ENCODE measurements at places on chromosomes 16 and 17.

GRCh38 chr16:82639666-82640336, 13.0 kb downstream of the CDH13 start:
- peak; percentile 65 for DNase-seq

GRCh38 chr16:1102921-1103635, 7.0 kb upstream of the C1QTNF8 start:
- no peak for DNase-seq

DNA sequence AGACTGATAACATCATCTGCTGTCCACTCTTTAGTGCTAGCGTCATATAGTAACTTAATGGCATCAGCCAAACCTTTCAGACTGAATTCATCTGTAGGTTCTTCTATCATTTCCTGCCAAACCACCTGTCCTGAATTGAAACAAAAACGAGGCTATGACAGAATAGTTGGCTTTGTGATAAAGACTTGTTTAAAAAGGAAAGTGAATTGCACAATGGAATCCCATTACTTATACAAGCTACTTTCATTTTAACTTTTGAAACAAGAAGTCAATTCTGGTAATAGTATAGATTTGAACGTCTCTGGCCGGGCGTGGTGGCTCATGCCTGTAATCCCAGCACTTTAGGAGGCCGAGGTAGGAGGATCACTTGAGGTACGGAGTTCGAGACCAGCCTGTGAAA, 18.2 kb downstream of the LASP1NB start:
- DNase-seq = peak; percentile 11

DNA sequence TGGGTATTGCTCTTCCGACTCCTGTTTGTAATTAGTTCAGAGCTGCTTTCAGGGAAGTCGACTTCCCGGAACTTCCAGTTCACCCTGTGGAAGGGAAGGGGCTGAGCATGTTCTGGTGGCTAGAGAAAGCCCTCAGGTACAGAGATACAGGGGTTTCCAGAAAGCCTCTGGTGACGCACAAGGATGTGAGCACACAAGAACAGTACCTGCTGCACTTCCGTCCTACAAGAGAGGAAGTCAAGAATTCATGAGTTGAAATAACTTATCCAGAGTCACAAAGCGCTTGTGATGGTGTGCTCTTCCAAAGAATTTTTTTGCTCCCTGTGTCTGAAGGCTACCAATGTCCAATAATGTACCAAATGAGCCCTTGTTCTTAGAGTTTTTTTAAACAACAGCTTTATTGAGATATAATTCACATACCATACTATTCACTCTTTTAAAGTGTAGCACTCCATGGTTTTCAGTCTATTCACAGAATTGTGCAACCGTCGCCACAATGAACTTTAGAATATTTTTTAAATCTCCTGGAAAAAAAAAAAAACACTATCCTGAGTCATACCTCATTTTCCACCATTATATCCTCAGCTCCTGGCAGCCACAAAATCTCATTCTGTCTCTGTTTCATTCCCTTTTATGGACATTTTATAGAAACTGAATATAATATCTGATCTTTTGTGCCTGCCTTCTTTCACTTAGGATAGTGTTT, 327.6 kb downstream of the CDH13 start:
- peak; percentile 48 for DNase-seq

DNA sequence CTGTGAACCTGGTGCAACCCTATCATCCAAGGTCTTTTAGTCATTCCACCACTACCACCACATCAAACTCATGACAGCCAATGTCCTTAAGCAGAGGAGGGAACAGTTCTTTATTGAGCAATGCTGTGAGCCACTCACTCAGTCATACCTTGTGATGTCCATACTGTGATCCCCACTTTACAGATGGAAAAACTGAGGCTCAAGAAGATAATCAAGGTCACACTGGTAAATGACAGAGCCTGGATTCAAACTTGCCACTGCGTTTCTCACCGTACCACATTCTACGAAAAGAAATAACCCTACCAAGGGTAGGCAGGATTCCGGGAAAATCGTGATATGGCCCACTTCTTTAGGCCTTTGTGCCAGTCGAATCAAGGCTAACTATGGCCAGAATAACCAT, 172.6 kb downstream of the CCT6B start:
- no peak for DNase-seq

DNA sequence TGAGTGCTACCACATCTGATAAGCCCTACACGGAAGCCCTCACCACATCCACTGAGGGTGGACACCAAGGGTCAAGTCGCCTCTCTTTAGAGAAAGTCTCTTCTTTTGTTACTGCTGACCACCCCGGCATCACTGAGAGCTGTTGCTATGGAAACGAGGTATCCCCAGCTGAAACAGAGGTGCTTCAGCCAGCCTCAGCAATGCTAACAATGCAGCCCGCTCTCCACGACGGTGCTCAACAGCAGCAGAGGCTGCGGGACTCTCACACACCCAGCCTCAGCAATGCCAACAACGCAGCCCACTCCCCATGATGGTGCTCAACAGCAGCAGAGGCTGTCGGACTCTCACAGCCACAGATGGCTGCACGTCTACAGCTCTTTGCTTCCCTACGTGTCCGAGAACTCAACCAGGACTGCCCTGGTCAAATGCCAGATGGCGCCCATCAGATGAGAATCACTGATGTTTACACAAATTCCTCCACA, 41.4 kb downstream of the VPS53 start:
- DNase-seq = peak; percentile 61

DNA sequence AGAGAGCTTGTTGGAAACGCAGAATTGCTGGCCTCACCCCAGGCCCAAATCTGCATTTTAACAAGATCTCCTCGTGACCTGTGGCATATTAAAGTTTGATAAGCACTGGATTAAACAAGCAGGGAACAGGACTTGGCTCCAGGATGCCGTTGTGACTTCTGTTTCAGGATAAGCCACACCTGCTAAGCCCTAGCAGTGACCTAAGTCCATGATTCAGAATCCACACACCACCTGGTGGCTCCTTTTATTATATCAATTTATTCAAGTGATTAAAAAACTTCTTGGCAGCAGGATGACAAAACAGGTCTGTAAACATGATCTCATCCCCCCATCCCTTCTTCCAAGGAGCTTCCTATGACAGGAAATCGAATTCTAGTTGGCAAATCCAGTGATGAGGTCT, 9.1 kb downstream of the NAGPA start:
- DNase-seq = peak; percentile 20

GRCh38 chr16:89903908-89904515, 14.7 kb upstream of the MC1R start:
- no peak for DNase-seq

DNA sequence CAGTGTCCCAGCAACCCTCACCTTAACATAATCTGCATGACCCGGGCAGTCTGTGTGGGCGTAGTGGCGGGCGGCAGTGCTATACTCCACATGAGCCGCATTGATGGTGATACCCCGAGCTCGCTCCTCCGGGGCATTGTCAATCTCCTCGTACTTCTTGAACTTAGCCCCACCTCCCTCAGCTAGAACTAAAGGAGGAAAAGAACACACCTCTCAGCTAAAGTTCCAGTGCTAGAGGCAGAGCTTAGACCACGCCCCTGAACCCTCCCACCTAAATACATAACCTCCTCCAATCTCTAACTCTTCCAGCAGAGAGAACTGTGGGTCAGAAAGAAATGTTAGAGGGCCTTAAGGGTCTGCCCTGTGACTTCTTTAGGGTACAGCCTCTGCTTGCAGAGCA, 855 bp downstream of the TUFM start:
- DNase-seq = no peak

GRCh38 chr17:74796866-74797265, 20.7 kb upstream of the NAT9 start:
- DNase-seq = no peak

- no peak for DNase-seq
These were observed 24.4 kb upstream of the CYTH1 start for GRCh38 chr17:78806451-78806850.

DNA sequence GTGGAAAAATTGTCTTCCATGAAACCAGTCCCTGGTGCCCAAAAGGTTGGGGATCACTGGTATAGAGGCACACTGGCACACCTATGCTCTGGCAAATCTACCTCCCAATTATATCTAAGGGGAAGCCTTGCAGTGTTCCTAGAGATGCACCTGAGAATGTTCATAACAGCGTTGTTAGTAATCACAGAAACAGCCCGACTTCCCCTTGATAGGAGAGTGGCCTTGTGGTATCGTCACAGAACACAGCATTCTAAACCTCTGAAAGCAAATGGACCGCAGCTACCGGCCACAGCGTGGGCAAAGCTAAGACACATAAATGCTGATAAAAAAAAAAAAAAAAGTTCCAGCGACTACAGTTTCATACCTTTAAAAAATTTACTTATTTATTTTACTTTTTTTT, 39.1 kb upstream of the ADGRG1 start:
- DNase-seq = no peak

DNA sequence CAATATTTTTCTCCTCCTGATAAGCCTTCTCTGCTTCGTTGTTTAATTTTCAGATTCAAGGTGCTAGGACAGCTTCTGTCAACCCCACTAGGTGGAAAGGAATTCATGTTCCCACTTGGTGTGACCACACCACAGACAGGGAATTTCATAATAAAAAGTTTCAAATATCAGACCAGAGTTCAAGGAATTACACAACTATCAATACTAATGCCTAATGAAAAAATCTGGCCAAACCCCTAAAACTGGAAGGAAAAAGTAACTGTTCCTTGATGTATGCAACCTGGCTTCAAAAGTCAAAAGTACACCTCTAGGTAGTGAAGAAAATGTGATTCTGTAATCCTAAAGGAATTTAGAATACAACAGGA, 87.8 kb upstream of the CORO6 start:
- DNase-seq = peak; percentile 13

- no peak for DNase-seq
These were observed 81.2 kb downstream of the TOX3 start for GRCh38 chr16:52465711-52466267.

GRCh38 chr16:17509194-17509593, 38.4 kb upstream of the XYLT1 start:
- peak; percentile 98 for DNase-seq

DNA sequence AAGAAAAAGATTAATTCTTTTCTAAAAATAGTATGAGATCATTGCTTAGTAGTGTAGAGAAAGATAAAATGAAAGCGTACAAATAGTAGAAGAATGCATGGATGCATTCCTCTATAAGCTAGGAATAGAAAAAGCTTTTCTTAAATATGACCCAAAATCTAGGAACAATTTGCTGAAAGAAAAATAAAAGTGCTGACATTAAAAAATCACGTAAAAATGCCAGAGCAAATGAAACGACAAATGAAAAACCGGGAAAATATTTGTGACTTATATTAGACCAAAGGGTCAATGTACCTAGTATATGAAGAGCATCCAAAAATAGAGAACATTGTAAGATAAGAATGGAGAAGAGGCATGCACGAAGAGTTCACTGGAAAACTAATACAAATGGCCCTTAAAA, 149.5 kb upstream of the MON1B start:
- DNase-seq = no peak

DNA sequence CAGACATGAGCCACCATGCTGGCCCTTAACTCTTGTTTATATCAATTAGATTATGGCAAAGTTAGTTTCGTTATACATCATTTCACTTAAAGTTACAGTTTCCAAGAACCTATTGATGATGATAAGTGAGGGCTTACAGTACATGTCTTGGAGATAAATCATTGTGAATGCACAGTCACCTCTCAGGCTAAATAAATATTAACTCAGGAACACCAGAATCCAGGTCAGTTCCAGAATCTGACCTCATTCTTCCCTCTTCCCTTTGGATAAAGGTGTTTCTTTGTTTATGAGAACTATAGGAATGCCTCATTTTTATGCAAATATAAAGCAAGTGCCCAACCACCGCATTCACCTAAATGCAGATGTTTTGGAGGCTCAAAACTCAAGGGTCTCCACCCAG, 48.4 kb upstream of the CRYM start:
- DNase-seq = no peak

- DNase-seq = peak; percentile 56
These were observed 2.2 kb downstream of the NR1D1 start for GRCh38 chr17:40097931-40098845.

DNA sequence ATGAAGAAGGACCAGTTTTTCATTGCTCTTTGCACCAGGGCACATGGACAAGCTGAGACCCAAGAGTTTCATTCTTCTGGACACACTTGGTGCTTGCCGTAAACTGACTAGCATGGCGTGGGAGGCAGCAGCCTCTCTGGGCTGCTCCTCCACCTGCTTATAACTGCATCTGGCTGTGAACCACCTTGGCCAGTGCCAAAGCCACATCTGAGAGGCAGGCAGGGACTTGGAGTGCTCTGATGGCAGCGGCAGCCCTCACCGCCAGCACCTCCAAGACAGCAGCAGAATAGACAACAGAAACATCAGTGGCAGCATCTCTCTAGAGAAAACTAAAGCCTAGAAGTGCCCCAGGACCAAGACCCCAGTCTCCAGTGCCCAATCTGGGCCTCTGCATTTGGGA, 4.7 kb downstream of the KRT37 start:
- DNase-seq = no peak

DNA sequence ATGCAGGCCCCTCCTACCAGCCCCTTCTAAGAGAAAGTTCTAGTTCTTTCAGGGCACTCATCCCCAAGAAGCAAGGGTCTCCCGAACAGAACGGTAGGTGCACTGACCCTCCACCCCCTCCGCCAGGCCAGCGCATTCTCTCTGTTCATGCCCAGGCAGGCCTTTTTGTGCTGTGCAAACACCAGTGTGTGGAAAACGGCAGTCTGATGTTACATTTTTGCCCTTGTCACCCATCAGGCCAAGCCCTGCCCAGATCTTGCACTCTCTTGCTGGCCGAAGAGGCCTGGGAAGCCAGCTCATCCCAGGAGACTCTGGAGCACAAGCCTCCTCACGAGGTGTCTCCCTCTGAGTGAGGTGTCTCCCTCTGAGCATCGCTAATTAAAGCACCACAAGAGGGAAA, 16.1 kb upstream of the MTSS2 start:
- DNase-seq = no peak

DNA sequence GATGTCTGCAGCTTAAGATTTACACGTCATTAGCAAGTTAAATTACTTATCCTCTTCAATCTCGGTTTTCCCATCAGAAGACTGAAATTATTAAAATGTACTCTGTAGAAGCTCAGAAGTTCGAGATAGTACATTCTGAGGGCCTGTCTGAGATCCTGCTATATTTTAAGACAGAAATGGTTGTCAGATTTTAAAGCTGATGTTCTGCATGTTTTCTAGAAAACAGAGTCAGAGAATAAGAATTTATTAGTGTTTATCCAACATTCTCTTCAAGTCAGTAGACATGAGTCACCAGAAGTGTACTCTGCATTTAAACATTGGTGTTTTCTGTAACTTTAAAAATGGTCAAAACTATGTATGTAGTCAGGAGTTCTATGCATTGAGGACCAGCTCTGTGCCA, 155.2 kb upstream of the MYOCD start:
- DNase-seq = peak; percentile 58

- DNase-seq = peak; percentile 38
These were observed 124.5 kb downstream of the HS3ST3A1 start for GRCh38 chr17:13477180-13477611.

DNA sequence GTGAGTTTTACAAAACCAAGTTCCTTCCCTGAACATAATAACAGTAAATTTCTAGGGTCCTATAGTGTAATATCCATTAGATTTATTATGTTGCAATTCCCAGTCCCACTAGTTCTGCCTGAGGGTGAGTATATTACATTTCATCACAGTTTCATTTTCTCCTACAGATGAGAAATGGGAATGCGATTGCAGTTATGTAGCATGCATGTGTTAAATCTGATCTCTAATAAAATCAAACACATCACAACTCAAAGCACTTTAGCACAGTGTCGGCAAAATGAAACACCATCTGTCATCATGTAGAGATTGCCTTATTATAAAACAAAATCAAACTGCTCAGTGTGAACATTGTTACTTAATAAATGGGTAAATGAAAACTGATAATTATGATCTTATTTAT, 180.5 kb upstream of the TOX3 start:
- no peak for DNase-seq

Measured in fibroblast of lung (primary cell).